Fibroblast of lung (primary cell): ENCODE measurements at places on chromosomes 6 and 20.

- DNase-seq = no peak
These were observed 60.2 kb downstream of the PSMG4 start for GRCh38 chr6:3318821-3319540.

DNA sequence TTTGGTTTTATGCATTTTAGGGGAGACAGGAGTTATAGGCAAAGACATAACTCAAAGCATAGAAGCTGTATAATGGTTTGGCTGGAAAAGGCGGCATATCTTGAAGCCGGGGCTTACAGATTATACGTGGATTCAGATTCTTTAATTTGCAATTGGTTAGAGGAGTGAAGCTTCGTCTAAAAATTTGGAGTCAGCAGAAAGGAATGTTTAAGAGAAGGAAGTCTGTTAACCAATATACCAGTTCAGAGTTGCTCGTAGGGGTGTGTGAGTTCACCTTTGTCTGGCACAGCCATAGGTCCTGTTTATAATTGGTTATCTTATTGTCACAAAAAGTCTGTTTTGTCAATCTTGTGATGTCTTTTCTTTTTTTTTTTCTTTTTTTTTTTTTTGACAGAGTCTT is 8.9 kb downstream of the ARHGAP40 start:
- DNase-seq = peak; percentile 74

- DNase-seq = no peak
These were observed 24.8 kb downstream of the PHF20 start for GRCh38 chr20:35796571-35796970.

- peak; percentile 29 for DNase-seq
These were observed 41.1 kb upstream of the OSTM1 start for GRCh38 chr6:108115598-108116058.

GRCh38 chr6:73579851-73580246 is 59.0 kb upstream of the EEF1A1 start:
- DNase-seq = peak; percentile 98

DNA sequence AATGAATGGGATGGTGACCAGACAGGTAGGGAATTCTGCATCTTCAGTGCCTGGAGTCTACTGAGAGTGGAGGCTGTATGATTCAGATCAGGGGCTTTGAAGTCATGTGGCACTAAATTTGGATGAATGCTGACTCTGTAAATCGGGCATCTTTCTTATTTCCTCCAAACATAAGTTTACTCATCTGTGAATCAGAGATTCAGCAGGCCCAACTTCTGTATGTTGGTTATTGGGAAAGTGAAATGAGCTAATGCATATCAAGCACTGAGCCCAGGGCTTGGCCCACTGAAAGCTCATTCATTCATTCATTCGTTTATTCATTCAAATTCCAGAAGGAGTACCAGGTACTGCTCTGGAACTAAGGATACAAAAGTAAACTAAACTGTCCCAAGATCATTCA is 192.3 kb upstream of the RIN2 start:
- DNase-seq = no peak

DNA sequence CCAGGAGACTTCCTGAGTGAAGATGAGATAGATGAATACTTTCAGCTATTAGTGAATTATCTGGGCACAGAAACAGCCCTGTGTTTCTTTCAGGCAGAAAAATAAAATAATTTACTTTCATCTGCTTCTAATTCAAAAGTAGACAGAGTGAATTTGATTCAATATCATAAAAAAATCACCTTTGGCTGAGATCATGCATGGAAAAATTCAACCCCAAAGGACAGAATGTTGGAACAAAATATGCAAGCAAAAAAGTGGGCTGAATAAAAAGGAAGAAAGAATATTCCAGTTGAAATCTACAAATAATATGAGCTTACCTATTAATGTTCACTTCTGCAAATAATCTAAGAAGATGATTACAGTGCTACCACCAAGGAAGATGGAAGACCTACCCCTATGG is 546.9 kb downstream of the TFAP2B start:
- no peak for DNase-seq

DNA sequence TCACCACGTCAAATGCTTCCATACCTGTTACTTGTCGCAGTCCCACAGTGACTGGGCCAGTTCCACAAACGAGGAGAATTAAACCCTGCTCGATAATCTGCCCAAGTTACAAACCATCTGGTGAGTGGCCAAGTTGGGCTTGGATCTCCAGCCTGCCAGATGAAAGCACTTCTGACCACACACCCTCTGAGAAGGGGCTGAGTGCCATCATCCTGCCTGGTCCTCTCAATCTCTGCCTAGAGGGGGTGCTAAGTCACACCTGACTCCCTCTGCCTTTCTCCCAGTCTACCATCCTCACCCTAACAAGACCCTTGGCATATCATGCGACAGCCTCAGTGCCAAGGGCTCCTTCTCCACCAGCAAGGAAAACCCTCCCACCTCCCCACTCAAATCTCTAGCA is 15.8 kb downstream of the RRP36 start:
- DNase-seq = no peak

- no peak for DNase-seq
These were observed 65.6 kb downstream of the ATP9A start for GRCh38 chr20:51702556-51702955.

DNA sequence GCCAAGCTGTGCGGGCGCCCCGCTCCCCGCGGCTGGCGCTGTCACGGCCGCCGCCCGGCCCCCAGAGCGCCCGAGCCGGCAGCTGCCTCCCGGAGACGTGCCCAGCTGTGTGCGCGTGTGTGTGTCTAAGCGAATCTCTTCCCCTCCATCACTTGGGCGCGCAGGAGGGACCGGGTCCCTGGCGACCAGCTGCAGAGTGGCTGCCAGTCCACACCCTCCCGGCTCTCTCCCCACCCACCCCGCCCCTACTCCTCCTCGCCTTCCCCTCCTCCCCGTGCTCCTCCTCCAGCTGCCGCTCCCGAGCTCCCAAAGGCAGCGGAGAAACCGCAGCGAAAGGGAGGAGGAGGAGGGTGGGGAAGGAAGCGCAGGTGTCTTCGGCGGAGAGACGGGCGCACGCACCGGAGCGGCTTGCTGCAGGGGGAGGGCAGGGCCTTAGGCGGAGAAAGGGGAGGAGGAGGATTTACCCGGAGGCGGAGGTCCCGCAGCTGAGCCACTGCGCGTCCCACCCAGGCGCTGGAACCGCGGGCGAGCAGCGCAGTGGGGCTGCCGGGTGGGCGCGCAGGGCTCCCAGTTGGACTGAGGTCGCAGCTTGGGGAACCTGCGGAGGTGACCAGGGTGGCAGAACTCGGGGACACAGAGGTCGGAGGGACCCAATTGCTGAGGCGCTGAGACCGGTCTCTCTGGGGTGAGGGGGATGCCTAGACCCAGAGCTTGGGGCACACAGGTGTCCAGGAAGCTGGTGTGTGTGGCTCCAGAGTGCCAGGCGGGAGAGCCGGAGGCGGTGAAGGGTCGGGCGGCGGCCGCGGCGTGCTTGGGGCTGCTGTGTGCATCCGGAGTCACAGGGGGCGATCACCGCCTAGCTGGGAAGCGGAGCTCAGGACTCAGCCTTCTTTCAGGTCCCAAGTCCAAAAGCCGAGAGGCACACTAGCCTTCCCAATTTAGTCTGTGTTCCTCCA is at the start of gene HS3ST5:
Gene HS3ST5, minus strand, starts transcription at position 198 of the 956 bp plus-strand sequence. CDS start 280,178 bp downstream, outside the sequence.
- peak; percentile 32 for DNase-seq

DNA sequence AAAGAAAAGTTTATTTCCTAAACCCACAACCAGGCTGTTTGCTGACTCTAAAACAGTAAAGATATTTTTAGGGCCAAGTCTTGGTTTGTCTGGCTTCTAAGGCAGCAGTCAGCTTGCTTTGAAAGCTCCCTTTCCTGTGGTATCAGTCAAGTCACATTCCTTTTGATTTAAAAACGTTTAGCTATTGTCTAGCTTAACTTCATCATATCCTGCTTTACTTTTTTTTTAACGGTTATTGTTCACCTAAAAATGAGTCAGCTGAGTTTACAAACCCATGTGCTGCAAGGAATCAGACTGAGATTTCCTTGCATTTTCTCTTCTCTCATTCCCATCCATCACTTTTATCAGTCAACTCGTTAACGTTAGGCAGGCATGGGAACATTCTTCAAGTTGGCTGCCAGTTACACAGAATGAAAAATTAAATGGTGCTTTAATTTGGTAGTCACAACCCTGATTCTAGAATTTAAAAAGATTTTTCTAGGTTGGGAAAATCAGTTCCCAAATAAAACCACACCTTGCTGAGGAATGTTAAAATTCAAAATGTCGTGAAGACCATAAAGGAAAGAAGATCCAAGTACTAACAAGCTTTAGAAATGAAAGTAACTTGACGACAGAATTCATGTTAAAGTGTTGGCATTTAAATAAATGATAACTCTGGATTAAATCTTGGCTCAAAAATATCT is 45.9 kb downstream of the ELOVL5 start:
- peak; percentile 97 for DNase-seq

- DNase-seq = no peak
These were observed 54.6 kb downstream of the RPP21 start for GRCh38 chr6:30399390-30400058.

GRCh38 chr6:86715676-86716075 is 221.7 kb upstream of the HTR1E start:
- no peak for DNase-seq

- DNase-seq = no peak
These were observed 265.1 kb upstream of the PRDM1 start for GRCh38 chr6:105821027-105821426.

DNA sequence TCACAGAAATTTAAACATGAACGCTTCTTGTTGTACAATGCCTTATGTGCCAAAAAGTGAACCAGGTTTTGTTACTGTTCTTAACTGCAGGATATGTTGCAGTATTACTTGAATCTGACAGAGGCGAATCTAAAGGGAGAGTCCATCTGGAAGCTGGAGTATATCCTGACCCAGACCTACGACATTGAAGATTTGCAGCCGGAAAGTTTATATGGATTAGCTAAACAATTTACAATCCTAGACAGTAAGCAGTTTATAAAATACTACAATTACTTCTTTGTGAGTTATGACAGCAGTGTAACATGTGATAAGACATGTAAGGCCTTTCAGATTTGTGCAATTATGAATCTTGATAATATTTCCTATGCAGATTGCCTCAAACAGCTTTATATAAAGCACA is 19.9 kb downstream of the SMPDL3A start:
- peak; percentile 70 for DNase-seq

DNA sequence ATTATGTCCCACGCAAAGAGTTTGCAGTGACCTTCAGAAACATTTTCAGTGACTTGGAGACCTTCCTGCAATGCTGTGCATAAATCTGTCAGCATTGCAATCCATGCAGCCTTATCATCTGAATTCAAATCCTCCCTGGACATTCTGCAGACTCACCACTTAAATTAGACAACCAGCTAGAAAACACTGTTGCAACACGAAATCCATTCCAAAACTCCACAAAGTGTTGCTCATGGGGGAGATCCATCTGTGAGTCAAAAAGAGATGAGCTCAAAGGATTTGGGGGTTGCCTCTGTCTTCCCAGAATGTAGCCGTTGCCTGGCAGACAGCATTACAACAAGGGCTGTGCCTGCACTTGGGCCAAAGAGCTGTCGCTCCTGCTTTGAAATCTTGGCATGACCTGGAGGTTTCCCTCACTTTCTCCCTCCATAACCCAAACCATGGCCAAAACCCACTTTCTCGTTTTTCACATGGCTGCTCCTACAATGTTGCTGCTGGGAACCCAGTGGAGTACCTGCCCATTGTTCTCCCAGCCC is 163.5 kb upstream of the CDYL start:
- DNase-seq = peak; percentile 36

- no peak for DNase-seq
These were observed 900.5 kb downstream of the C6orf118 start for GRCh38 chr6:164408868-164409267.

DNA sequence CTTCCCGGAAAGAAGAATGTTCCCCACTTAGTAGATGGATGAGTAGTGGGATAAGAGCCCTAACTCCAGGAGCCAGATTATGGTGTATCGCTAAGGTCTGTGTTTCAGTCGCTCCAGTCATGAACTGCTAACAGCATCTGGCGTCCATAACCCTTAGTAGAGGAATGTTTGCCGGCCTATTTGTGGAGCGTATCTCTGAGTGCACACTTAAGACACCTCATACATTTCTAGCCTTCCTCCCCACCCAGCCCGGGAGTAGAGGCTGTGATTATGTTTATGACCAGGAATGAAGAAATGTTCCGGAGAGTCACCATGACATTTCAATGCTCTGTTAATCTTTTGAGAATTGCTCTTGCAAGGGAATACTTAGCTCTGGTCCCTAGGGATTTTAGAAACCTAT is 251.1 kb upstream of the SOX4 start:
- DNase-seq = no peak

- DNase-seq = no peak
These were observed 7.3 kb downstream of the CST3 start for GRCh38 chr20:23630392-23630849.

DNA sequence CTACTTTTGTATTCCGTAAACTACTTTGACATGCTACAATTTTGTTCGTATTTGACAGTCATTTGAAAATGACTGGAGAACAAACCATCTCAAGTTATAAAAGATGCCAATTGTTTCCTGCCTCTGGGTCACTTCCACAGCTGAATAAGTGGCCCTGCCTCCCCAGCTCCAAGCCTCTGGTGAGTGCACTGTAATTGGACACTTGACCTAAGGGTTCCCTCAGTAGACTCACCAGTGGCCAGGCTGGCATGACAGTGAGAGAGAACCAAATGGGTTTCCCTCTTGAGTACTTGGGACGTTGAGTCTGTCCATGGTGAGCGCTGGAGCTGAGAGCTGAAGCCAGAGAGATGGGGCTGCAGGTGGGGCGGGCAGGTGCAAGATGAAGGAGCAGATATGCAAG is 57.1 kb downstream of the SLC35D3 start:
- no peak for DNase-seq

DNA sequence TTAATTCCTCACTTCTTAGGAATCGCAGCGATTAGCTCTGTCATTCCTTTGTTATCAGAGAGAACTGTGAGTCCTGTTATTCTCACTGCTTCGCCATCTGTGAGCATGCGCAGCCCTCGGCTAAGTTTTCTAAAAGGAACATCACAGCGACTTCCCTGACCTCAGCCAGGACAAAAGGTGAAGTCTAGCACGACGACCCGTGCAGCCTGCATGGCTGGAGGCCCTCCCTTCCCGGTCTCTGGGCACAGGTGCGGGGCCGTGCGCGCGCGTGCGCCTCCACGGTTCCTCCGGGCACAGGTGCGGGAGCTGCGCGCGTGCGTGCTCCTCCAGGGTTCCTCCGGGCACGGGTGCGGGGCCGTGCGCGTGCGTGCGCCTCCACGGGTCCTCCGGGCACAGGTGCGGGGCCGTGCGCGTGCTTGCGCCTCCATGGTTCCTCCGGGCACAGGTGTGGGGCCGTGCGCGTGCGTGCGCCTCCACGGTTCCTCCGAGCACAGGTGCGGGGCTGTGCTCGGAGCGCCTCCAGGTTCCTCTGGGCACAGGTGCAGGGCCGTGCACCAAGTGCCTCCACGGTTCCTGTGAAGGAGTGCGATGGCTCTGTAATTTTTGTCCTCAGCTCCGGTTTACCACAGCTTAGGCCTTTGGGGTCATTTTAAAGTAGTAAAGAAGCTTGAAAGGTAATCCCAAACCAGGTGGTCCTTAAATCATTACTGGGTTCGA is 212.3 kb downstream of the ERMARD start:
- no peak for DNase-seq

DNA sequence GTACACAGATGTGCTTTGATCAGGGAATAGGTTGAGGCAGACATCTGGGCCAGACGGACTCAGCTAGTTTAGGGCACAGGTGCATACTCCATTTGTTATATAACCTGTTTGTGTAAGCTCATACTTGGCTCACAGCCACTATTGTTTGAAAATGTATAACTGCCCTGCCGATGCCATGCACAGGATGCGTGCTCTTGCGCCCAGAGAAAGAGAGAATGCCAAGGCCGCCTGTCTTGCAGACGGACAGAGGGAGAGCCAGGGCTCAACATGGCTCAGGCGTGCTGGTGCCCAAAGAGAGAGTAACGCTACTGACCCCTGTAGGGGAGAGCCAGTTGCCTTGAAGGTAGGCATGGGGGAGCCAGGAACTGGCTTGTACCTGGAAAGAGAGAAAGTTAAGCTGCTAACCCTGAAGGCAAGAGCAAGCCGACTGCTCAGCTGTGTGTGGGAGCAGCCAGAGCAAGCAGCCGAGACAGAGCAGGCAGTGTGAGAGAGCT is 57.7 kb downstream of the FAM229B start:
- no peak for DNase-seq
